ENCODE measurements at places on chromosomes 6 and 20. TPM values are rescaled to one million over a fixed set of nuclear protein-coding genes. Genes with fewer than 3 reads are reported as not detected.

The DEFB127 gene
- not detected for total RNA-seq

The PTCRA gene
- not detected for total RNA-seq

GRCh38 chr6:167930295-167930694 lies 67.2 kb upstream of the KIF25 start:
- DNase-seq = peak; percentile 27

GRCh38 chr20:35575958-35576357 lies 34.1 kb downstream of the ERGIC3 start:
- no peak for DNase-seq

The COL10A1 gene
- total RNA-seq = 40.1 TPM

The RBPJL gene
- not detected for total RNA-seq

- no peak for DNase-seq
Observed at GRCh38 chr6:106453756-106454367, 93.3 kb downstream of the CRYBG1 start.

DNA sequence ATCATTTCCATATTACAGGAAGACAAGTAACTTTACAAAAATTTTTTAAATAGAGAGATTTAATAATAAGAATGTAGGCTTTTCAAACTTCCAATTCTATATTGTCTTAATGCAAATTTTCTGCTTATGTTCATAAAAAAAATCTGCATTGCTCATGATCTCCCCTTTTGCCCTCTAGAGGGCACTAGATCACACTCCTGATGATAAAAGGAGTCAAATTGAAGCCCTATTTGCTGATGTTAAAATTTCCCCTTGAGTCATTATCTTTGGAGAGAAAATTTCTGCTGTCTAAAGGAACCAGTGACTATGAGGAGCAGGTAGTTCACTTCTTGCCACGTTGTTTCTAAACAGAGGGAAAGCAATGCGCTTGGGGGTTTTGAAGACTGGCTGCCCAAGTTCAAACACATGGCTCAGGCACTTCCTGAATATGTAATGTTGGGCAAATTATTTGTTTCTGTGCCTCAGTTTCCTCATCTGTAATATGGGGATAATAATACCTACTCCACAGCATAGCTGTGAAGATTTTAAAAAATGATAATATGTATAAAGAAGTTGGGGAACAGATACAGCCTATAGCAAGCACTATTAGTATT lies 874.2 kb downstream of the TFAP2A start:
- DNase-seq = peak; percentile 49

- DNase-seq = no peak
Observed at GRCh38 chr6:166902211-166902755, 54.1 kb downstream of the RNASET2 start.

DNA sequence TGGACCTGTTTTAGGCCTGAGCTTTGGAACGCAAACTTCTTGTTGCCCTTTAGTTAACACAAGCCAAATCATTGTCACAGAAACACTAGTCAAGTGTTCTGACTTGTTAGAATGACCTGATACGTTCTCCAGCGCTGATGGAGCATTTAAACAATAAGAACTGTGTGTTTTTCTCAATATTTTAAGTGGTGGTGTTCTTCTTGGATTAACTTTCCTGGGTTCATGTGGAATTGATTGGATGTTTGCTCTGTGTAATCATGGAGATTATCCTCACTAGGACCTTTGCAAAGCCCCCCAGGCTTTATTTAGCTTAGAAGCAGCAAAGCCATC lies 1.6 kb downstream of the LRRC1 start:
- DNase-seq = no peak

GRCh38 chr6:132907914-132908313 lies 93.5 kb downstream of the RPS12 start:
- DNase-seq = peak; percentile 92

The SH3BGRL2 gene
- total RNA-seq = 3.3 TPM

- no peak for DNase-seq
Observed at GRCh38 chr6:10854922-10855632, 16.7 kb upstream of the MAK start.

Data from fibroblast of lung (primary cell).